ENCODE measurements at places on chromosomes 2 and 18.

DNA sequence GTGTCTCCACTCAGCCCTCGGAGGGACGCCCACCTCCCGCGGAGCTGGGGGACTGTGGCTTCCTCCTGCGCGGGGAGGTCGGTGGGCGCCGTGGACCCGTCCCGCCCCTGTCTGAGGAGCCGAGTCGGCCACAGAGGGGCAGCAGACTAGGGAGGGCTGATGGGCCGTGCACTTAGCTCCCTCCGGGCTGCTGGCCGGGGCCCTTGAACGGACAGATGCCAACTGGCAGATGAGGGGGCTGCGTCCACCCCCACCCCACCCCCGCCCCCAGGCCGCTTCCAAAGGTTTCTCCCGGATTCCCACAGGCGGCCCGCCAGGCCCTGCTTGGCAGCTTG is 10.4 kb upstream of the UBE2F start:
- no peak for DNase-seq

- DNase-seq: no peak
Observed at GRCh38 chr2:221087779-221088178, 484.3 kb downstream of the EPHA4 start.

DNA sequence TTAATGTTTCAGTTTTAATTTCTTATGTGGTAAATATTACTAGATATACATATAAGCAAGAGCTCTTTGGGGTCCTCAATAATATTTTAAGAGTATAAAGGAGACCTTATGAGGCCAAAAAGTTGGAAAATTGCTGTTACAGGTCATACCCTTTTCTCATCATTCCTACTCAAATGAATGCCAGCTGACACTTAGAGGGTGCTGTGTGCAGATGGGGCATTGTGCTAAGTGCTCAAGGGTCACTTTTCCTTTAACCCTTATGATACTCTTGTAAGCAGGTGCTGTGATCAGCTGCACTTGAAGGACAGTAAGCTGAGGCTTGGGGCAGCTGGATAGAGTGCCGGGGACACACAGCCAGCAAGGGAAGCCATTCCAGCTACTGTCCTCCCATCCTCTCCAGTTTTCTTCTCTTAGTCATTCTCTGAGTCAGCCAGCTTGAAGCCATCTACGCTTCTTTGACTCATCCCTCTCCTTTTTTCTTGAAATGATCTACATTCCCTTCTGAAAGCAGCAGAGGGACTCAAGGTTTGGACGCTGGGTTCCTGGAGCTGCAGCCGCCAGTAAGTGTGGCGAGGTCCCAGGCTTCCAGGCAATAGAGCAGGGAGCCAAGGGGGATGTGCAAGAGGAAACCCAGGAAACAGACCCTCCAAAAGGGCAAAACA is 42.0 kb upstream of the CREB1 start:
- no peak for DNase-seq

DNA sequence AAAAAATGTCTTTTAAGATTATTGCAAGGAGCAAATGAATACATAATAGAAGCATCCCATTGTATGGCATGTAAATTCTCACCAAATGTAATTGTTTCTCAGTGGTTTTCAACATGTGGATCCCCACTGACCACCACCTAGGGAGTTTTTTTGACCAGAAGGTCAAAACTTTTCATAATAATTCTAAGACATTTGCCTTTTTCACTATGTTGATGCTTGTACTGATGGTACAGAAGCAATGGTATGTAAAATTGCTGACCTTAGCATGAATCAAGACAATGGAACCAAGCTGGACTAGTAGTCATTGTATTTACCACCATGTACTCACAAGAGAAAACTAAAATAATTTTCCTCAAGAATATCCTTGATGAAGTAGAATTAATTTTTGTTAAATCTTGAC is 36.8 kb downstream of the RAB10 start:
- DNase-seq: no peak

DNA sequence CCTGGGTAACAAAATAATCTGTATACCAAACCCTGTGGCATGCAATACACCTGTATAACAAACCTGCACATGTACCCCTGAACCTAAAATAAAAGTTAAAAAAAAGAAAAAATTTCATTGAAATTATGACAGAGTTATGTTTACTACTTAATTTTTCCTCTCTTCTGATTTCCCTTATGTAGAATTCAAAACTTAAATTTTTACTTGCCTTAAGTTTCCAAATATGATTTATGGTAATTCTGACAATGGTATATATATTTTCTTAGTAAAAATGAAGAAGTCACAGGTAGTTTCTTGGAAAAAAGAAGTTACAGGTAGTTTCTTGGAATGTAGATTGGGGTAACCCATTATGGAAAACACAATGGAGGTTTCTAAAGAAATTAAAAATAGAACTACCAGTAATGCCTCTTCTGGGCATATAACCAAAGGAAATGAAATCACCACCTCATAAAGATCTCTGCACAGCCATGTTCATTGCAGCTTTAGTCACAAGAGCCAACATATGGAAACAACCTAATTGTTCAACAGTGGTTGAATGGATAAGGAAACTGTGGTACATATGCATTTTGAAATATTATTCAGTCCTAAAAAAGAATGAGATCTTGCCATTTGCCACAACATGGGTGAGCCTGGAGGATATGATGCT is 164.9 kb downstream of the BABAM2 start:
- no peak for DNase-seq

GRCh38 chr2:150695451-150696135 is 208.1 kb upstream of the RND3 start:
- DNase-seq: no peak
